ENCODE measurements at places on chromosomes 16 and 17.

DNA sequence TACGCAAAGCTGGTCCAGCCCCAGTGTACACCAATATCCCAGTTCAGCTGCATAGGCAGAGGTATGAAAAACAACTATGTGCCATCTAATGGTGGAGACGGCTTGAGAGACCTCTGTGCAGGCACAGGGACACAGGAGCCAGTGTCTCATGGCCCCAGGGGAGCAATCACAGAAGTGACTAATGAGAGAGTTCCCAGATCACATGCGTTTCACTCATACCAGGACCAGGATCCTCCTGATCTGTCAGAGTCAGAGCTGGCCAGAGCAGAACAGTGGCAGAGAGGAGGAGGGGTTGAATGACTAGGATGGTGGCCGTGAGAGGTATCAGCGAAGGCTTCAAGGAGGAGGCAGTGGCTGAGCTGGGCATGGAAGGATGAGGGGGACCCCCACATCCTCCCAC lies 41.1 kb downstream of the TMEM132E start:
- no peak for DNase-seq

GRCh38 chr17:82961366-82962162 lies 117.8 kb upstream of the METRNL start:
- DNase-seq, result no peak

DNA sequence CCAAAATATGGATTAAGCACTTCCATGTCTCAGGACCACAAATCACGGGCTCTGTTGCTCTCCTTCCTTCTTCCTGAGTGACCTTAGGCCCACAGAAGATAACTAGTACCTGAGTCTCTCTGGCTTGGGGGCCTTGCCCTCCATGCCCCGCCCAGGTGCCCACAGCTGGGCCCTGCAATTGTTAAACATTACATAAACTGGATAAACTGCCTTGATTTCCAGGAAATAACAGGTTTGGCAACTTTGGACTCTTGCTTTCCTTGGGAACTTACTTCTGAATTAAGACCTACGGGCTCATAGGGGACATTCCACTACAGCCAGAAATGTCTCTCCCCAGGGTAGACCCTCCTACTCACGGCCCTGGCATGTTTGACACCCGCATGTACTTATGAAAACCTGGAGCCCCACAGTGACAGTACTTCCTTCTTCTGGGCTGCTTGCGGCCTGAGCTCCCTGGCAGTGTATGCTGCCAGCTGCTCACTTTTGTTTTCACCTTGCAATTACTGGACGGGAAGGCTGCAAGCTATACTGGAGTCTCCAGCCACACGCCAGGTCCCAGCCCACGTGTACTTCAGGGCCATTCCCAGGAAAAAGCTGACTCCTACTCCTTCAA lies 2.3 kb upstream of the UBALD2 start:
- DNase-seq, result peak; percentile 94

DNA sequence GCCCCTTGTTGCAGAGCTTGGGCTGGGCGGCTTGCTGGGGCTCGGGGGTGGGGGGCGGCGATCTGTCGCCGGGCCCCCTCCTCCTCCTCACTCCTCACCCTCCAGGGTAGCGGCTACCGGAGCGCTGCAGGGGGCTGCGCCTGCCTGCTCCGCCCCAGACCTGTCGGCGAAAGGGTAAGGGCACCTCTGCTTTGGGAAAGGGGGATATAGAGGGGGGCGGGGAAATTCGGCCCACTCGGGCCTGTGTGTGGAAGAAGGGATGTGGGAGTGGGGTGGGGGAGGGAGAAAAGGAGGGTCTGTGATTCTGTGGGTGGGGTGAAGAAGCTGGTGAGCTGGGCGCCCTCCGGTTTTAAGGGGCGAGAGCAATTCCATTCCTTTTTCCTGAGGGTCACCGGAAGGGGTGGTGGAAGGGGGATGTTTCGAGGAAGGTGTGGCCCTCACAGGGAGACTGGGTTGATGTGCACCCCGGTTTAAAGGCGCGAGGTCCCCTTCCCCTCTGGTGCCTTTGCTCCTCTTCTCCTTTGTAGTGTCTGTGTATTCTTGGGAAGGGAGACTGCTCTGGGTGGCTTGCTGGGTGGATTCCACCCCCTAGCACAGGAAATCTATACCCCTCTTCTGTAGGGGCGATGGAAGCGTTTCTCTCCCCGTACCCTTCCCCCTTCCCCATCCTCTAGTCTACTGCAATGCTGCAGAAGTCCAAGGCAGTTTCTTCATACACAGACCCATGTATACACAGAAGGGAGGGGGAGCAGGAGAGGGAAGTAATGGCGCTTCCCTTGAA lies 878 bp downstream of the TAOK1 start:
- peak; percentile 42 for DNase-seq

GRCh38 chr16:69889295-69889964 lies 61.7 kb upstream of the CLEC18A start:
- no peak for DNase-seq

- no peak for DNase-seq
These were observed 30.1 kb downstream of the CHP2 start for GRCh38 chr16:23784811-23785447.

DNA sequence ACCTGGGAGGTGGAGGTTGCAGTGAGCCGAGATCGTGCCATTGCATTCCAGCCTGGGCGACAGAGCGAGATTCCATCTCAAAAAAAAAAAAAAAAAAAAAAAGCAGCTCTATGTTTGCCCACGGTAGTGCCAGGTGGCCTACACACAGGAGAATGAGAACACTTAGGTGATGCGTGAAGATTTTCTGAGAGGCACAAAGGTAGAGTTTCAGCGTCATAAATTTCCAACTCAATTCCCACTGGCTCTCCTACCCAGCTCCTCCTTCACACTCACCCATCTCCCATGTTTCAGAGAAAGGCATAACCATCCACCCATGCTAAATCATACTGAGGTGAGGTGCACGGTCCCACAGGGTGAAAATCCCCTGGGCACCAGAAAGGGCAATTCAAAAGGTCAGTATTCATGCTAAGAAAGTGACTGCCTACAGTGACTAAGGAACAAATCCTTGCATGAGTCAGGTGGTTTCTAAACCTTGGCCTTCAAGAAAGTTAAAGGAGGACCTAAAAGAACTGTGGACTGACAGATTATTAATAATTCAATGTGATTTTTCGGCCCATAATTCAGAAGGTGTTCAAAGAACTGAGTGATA lies 4.8 kb downstream of the DCAKD start:
- DNase-seq, result peak; percentile 54

DNA sequence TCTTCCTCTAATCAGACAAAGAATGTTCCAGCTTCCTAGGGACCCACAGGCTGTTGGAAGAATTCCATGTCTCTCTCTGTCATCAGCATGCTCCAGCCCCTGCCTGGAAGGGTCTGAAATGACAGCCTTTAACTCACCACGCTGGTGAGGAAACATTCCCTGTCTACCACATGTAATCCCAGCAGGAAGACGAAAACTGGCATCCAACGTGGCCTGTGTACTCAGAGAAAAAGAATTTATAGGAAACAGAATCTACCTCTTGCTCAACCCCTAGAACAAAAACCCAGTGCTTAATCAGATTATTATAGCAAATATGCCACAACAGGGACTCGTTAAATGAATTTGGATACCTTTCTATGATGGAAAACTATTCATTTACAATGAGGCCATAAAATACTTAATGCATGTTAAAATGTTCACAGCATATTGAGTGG lies 147.3 kb upstream of the FOXF1 start:
- DNase-seq, result no peak

DNA sequence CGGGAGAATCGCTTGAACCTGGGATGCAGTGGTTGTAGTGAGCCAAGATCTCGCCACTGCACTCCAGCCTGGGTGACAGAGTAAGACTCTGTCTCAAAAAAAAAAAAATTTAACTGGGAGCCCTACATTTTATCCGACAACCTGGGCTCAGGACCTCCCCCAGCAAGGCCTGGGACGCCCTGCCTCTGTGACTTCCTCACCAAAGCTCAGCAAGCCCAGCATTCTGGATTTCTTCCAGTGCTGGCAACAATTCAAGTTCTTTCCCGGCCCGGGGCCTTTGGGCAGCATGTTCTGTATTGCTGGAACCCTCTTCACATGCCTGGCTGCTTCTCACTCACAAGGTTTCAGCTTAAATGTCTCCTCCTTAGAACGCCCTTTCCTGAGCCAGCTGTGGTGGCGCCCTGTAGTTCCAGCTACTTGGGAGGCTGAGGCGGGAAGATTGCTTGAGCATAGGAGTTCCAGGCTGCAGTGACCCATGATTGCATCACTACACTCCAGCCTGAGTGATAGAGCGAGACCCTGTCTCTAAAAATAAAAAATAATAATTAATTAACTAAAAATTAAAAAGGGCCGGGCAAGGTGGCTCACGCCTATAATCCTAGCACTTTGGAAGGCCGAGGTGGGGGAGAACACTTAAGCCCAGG lies 15.9 kb upstream of the MEIOB start:
- DNase-seq, result no peak

DNA sequence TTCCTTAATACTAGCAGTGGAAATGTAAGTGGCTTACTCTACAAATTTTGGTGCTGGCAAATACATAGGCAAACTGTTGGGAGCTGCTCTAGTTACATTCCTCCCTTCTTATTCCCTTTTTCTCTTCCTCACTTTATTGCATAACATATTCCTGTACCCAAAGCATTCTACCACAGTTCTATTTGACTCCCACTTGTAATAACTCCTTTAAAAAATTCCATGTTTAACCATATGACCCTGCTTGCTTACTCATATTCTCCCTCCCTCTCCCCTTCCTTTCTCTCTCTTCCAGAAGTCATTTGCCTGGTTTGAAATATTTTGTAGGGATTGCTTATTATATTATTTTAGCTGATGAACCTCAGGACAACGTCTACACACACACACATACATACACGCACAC lies 22.7 kb downstream of the NQO1 start:
- no peak for DNase-seq

DNA sequence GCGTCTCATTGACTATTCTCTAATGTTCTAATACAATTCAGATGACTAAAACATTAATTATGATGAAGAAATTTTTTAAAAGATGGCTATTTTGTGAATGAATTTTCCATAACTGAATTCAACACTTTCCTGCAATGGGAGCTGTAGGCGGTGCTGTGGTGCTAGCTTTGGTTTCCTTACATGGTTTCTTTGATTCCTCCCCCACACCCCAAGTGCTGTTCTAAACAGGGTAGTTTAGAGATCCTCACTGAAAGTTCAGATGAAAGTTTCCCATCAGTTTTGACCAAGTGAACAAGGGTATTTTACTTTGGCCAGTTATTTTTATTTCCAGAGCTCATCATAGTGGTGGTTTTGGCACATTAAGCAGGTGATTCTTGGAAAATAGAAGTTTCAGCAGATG lies 26.0 kb upstream of the MRC2 start:
- DNase-seq, result no peak

GRCh38 chr16:27407133-27407532 lies 5.2 kb downstream of the IL21R start:
- no peak for DNase-seq

DNA sequence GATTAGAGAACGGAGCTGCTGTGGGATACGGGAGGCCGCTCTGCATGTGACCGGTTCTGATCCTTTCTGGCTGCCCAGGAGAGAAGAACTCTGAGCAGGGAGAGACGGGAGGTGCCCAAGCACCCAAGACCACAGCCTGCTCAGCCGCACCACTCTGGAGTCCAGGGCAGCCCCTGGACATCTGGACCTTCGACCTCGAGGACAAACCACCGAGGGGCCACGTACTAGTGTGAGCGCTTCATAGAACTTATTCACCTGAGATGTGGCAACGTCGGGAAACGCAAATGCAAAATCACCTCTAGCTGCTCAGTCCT lies 5.9 kb downstream of the RNF166 start:
- DNase-seq, result no peak

DNA sequence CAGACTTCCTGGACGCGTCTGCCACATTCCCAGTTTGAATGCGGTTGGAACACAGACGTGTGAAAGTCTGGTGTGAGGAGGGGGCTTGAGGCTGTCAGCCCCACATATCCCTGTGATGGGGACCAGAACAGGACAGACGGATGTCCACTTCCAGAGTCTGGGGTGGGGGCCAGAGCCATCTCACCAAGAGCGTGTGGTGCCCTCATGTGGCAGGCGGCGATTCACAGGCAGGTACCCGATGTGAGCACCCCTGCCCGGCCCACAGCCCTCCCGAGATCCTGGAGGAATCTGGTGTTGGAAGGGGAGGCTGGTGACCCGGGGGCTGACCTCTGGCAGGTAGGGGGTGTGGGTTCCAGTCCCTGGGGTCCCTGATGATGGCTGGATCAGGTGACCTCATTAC lies 51.5 kb downstream of the ENGASE start:
- DNase-seq, result no peak

DNA sequence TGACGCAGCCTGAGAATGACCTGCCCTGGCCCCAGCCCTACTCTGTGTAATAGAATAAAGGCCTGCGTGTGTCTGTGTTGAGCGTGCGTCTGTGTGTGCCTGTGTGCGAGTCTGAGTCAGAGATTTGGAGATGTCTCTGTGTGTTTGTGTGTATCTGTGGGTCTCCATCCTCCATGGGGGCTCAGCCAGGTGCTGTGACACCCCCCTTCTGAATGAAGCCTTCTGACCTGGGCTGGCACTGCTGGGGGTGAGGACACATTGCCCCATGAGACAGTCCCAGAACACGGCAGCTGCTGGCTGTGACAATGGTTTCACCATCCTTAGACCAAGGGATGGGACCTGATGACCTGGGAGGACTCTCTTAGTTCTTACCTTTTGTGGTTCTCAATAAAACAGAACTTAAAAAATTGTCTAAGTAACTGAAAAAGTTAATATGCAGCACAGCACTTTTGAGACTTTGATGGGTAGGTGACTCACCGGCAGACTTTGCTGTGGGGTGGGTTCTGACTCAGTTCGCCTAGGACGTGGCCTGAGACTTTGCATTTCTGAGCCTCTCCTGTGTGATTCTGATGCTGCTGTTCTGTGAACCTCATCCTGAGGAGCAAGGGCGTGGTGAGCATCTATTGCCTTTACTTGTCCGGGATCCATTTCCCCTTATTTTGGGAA lies 5.7 kb downstream of the LAT start:
- DNase-seq, result no peak

DNA sequence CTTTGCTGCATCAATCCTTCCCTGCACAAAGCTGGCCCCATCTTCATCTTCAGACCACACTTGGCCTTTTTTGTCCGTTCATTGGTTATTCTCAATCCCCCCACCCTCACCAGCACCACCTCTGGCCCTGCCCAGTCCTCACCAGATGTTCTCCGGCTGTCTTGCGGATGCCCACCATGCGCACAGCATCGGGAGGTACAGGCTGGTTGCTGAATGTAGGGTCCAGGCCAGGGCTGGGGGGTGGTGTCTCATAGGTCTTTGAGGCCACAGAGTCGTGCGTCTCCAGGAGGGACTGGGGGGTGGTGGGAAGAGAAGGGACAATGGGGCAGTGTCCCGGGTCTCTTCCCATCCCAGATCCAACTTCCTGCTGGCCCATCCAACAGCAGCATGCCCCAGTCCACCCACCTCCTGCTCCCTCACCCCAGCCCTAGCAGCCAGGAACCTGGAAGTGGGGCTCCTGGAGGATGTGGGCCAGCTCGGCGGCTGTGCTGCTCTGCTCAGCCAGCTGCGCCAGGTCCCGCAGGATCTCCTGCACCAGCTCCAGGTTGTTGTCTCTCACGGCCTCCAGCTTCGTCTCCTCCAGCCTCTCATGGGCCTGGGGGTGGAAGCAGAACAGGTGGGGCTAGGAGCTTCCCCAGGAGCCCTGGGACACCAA lies 24.4 kb downstream of the MPP2 start:
- DNase-seq, result no peak
